Stimulated activated CD4-positive, alpha-beta T cell treated with anti-CD3 and anti-CD28 coated beads, Interleukin-15, amount 100 ng/mL, for 24 hours (primary cell): ENCODE measurements at places on chromosomes 5 and 9.
A peak's percentile ranks its signal among the peaks of the same experiment; 100 is the strongest.

DNA sequence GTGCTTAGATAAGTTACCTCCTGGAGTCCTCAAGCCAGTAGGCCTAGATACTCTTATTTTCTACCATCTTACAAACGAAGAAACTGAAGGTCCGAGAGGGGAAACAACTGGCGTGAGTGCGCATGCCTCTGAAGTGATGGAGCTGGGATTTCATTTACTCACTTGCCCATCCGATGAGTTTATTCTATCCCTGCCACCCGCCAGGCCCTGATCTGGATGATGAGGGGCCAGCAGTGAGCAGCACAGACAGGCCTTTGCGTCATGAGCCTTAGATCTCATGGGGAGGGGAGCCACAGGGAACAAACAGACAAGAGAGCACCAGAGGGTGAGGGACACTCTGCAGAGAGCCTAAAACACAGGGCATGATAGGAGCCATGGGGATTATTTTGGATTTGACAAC is 34.1 kb upstream of the SLC2A8 start:
- DNase-seq, result no peak

- DNase-seq, result no peak
Observed at GRCh38 chr9:81741103-81741502, 51.8 kb upstream of the TLE1 start.

GRCh38 chr9:18343784-18344183 is 130.2 kb upstream of the ADAMTSL1 start:
- DNase-seq, result no peak

GRCh38 chr5:14256756-14257393 is 113.7 kb downstream of the TRIO start:
- no peak for DNase-seq

- DNase-seq, result no peak
Observed at GRCh38 chr5:55894135-55894534, 43.0 kb downstream of the IL31RA start.

DNA sequence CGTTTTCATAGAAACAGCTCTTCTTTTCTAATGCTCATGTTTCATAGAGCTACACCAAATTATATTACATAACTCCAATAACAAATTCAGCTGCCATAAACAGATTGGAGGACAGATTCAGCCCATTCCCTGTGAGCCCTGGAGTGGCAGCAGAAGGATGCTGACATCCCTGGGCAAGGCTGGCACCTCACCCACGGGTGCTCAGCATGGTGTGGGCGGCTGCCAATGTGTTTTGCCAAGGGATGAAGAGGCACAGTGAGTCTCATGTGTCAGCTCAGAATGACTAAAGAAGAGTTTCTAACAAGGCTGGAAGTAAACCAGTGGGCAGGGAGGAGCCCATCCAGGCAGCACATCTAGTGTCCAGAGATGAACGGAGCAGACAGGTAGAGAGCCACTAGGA is 127.1 kb upstream of the ICE1 start:
- DNase-seq, result no peak

DNA sequence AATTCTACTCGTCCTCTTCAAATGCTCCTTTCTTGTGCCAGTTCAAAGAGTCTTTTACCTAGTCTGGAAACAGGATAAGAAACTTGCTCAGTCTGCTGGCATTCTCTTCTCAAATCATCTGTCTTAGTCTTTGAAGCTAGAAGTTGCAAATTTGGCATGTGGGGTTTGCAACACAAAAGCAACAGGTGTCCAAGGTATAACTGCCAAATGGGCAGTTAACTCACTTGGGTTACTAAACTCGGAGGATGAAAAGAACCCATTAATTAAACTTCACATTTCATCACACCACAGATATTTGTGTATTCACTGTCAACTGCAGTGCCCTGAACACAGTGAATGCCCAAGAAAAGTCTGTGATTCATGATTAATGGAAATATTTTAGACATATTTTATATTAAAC is 108.0 kb upstream of the TARS1 start:
- no peak for DNase-seq

DNA sequence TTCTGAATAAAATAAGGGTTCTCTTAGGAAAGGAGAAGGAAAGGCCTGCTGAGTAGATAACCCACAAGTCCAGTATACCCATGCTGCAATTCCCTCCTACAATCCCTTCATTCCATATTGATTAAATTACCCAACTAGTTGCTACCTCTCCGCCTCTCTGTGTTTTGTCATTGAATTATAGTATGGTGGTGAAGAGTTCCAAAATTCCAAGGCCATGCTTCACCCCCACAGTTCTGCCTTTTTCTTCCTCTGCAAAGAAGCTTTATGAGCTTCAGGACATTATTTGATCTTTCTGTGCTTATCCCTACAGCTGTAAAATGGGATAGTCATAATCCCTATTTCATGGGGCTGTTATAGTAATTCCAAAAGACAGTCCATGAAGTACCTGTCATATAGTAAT is 215.6 kb downstream of the ACTL7B start:
- DNase-seq, result no peak

DNA sequence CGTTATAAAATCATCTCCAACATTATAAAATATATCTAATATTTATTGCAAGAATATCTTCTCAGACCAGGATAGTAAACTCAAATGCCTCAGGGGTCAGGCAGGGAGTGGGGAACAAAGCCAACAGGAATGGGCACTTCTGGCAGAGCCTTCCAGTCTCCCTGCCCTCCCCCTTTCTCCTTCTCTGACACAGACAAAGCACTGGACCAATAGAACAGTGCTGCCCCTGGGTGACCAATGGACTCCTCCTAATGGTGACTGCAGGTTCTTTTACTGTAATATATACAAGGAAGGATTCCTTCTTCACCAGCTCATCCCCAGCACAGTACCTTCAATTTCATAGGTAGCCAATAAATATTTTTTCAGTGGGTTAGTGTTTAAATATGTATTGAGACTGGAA is 31.1 kb upstream of the MAMDC2 start:
- DNase-seq, result no peak

- no peak for DNase-seq
Observed at GRCh38 chr5:172846249-172846648, 12.2 kb downstream of the ERGIC1 start.

- peak; percentile 45 for DNase-seq
Observed at GRCh38 chr5:142097681-142098080, 10.9 kb upstream of the NDFIP1 start.

GRCh38 chr9:13717322-13718054 is 438.0 kb upstream of the MPDZ start:
- DNase-seq, result no peak

GRCh38 chr5:89996890-89997289 is 412.7 kb downstream of the CETN3 start:
- DNase-seq, result no peak

DNA sequence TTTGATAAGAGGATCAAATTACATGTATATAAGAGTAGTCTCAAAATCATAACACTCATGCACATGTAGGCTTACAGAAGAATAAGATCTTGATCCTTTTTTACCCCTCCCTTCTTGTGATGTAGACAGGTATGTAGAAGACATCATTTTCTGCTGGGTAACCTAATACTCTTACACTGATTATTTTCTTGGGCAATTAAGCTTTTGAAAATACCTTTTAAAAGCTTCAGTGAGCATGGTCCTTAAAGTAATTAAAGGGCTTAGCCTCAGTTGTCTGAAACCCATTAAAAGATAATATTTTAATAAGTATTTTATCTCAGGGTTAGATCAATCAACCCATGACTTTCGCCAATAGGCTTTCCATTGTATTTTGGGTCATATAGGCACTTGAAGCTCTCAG is 50.6 kb downstream of the ALDH1A1 start:
- DNase-seq, result no peak

DNA sequence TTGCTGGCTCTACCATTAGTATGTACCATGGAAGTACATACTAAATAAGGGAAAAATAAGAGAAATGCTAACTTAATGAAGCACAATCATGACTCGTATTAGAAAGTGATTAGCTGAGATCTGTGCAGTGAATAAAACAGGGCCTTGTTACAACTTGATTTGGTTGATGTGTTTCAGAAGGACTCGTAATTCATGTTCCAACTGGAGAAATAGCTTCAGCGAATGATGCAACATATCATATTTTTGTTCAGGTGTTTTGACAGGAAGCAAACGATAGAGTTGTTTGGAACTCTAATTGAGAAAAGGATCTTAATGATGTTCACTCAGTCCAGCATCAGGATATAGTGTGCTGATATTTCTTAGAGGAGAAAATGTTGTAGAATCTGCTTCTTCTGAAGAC is 474.6 kb upstream of the WWC1 start:
- no peak for DNase-seq

DNA sequence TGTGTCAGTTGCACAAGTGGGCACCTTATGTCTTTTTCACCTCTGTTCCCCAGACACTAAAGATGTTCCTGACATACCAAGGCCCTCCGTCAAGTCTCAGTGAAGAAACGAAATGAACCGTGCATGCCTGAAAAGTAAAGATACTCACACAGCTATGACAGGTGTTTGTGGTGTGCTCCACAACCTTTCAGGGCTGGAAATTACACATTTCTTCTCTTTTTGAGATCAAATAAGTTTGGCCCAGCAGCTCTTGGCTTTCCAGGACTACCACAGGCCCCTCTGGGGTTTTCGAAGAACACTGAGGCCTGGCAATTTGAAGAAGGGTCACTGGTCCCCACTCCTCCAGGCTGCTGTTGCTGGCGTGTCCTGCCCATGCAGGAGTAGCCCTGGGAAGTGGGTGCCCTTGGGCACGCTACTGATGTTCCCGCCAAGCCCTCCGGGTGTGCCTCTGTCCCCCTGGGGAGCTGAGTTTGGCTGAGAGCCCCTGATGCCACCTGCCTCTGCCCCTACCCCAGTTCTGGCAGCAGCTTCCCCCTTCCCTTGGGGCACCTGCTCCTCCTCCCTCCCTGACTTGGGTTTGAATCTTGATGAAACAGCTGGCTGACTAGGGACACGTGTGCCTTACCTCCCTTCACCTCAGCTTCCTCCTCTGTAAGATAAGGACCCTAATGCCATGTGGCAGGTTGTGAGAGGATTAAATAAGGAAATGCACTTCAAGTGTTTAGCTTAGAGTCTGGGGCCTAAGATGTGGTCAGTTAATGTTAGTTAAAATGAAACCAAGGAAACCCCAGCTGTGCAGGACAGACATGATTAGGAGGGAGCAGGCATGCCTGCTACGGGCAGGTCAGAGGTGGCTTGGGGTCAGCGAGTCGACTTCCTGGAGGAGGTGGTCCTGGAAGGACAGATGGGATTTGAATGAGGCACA is 49.1 kb upstream of the GADD45G start:
- no peak for DNase-seq

- no peak for DNase-seq
Observed at GRCh38 chr9:108687006-108687987, 168.5 kb downstream of the ACTL7B start.

- no peak for DNase-seq
Observed at GRCh38 chr5:56656846-56657726, 158.3 kb upstream of the MAP3K1 start.

GRCh38 chr9:71504636-71505035 is 263.7 kb downstream of the CEMIP2 start:
- no peak for DNase-seq

DNA sequence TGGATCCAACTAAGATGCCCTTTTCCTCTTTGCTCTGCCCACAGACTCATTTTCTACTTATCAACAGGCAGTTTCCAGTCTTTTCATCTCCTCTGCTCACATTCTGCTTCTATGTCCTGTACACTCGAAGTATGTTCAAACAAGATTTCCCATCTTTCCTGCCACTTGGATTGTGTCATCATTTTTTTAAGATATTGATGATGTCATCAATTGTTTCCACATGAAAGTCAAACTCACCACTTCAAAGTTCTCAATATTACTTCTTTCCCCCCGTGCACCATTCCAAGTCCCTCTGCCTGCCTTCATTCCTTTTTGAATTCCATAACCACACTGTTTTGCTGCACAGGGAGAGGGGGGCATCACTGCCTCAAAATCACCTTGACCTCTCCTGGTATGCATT is 175.0 kb upstream of the RFX3 start:
- no peak for DNase-seq

DNA sequence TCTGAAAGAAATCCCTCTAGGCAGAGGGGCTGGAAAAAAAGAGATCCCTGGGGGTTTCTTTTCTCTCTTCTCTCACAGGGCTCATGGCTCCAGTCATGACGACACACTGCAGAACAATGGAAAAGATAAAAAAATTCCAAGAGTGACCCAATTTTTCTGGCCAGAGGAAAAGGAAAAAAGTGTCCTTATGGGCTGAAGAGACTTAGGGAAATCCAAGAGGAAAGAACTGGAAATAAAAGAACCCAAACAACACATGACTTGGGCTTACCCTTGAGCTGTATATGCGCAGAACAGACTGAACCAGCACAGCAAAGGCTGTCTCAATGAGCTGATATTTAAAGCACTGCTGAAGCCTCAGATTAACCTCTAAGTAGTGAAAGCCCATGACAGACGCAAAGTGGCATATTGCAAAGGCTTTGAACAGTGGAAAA is 102.4 kb downstream of the SMIM23 start:
- DNase-seq, result no peak

GRCh38 chr9:133203506-133204075 is 5.5 kb downstream of the OBP2B start:
- DNase-seq, result no peak

GRCh38 chr9:112439825-112440224 is 46.8 kb upstream of the KIAA1958 start:
- no peak for DNase-seq

- DNase-seq, result no peak
Observed at GRCh38 chr5:64685866-64686265, 4.4 kb upstream of the SHISAL2B start.

DNA sequence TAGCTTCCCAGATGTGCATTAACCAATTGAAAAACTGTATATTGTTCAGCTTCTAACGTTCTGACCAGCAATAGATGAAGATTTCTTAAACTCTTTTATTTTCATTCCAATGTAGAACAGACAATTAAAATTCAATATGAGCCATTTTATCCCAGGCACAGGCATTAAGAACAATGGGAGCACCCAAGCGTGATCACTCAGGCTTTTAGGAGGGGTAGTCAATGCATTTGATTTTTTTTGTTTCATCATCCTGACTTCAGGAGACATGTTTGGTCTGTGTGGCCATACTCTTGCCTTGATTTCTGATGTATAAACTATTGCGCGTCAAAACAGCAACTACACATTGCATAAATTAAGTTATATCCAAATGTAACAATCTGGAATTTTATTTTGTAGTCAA is 653.0 kb upstream of the RORB start:
- no peak for DNase-seq

DNA sequence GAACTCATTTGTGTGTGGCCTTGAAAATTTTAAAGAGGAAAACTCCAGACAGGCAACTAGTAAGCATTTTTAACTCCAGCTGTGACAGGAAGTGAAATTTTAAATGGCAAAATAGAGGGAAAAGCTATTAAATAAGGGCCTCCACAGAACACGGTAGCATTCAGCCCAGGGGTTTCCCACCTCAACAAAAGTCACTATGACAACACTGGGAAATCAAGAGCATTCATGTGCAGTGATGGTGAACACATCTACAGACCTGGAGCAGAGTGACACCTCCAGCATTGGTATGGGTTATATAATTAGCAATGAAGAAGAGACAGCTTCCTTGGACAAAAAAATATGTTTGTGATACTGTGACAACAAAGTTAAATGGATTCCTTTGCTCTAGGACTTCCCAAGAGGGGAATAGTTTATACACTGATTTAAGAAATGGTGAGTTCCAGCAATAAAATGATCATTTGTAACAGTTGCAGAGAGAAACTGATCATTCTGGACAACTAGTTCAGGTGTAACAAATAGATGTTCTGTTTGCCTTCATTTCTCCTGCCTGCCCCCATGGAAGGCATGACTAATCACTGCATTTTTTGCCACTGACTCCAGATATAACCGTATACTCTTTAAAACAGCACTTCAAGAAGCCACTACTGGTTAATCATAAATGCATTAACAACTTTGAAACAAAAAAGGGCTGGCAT is 93.3 kb upstream of the SLC44A1 start:
- no peak for DNase-seq

GRCh38 chr5:91706785-91707520 is 323.8 kb upstream of the ARRDC3 start:
- DNase-seq, result no peak
